HuH-7.5 (cell line): ENCODE measurements at places on chromosomes 12 and 14.

GRCh38 chr12:116707751-116708150 is 30.1 kb downstream of the SPRING1 start:
- DNase-seq, result no peak

DNA sequence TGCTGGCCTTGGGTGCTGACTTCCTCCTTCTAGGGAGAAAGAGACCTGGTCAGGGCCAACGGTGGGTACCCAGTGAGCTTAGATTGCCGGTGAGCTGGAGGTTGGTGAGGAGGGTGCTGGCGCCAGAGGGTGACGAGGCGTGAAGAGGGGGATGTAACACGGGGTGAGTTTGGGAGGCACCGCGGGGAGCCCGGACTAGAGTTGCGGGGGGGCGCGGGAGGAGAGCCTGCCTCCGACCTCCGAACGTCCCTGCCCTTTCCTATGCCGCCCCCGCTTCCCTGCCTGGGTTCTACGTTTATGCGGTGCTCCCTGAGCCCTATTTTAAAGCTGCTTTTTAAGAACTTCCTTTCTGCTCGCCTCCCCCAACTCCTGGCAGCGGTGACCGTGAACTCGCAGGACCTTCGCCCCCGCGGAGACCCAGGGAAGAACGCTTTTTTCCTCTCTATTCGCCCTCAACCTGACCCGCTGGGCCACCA is 18.6 kb downstream of the OR6S1 start:
- no peak for DNase-seq

DNA sequence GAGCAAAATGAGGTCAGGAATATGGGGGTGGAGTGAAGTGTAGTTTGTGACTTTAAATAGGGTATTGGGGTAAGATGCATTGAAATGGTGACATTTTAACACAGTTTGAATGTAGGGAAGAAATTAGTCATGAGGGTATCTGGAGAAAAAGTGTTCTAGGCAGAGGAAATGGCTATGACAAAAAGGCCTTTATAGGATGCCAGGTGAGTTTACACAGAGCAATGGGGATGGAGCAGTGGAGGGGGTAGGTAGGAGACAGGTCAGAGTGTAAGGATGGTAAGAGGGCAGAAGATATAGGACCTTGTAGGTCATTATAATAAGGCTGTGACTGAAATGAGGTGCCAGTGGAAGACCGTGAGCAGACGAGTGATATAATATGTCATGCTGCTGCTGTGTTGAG is 30.4 kb downstream of the HEATR5A start:
- DNase-seq, result no peak

GRCh38 chr14:96189281-96189711 is 15.3 kb upstream of the BDKRB2 start:
- DNase-seq, result no peak

GRCh38 chr14:69354383-69355153 is 43.5 kb downstream of the ERH start:
- no peak for DNase-seq

DNA sequence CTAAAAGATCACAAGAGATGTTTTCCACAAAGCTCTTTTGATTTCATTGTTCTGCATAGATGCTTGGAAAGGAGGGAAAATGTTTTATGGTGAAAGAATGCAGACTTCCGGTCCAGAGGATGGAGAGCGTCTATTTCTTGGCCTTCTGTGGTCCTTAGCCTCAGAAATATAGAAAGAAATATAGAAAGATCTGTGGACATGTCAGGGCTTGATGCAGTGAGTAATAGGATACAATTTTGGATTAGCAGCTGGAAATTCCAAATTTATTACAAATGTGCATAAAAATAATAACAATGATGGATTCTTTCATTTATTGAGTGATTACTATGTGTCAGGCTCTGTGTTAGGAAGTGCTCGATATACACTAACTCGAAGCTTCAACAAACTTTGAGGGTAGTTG is 20.2 kb downstream of the AKAP6 start:
- DNase-seq, result no peak

GRCh38 chr12:91388573-91388972 is 206.0 kb upstream of the DCN start:
- no peak for DNase-seq

GRCh38 chr14:100022772-100023451 is 42.3 kb upstream of the EVL start:
- DNase-seq, result no peak

- DNase-seq, result no peak
These were observed 43.1 kb upstream of the GTF2A1 start for GRCh38 chr14:81263777-81264410.

DNA sequence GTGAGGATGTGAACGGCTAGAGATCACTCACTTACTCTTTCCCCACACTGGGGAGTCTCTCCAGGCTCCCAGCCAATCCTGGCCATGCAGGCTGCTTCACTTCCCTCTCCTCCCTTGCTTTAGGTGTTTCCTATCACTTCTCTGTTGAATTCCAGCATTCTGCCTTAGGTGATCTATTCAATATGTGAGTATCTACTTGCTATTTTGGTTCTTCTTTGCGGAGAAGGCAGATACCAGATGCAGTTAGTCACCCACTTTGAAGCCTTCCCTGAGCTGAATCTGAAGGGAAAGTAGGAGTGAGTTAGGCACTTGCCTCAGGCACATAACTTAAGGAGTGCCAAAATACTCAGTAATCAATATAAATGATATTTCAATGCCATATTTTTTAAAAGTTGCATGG is 36.0 kb upstream of the FAR2 start:
- DNase-seq, result no peak

DNA sequence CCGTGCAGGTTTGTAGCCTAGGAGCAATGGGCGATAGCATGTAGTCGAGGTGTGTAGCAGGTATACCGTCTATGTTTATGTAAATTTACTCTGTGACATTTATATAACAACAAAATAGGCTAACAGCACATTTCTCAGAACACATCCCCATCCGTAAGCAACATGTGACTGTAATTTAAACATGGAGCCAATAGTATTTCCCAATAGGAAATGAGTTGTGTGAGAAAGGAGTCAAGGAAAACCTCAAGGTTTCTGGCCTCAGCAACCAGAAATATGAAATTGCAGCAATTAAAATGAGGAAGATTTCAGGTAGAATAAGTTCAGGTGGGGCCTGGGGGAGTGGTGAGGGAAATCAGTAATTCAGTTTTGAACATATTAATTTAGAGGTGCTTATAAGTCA is 136.0 kb downstream of the MSRB3 start:
- DNase-seq, result no peak

GRCh38 chr14:51295646-51296263 is 55.7 kb downstream of the TMX1 start:
- no peak for DNase-seq

DNA sequence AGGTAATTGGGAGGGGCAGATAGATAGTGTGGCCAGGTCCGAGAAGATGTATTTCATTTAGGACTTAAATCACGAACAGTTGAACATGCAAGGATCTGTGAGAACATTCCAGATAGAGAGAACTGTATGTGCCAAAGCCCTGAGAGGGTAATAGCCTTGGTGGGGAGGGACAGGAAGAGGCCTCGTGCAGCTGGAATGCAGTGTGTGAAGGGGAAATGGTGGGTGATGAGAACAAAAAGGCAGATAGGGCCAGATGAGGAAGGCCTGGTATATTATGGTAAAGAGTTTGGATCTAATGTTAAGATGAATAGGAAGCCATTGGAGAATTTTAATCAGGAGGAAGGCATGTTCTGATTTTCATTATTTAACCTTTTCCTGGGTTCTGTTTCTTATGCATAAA is 136.3 kb downstream of the TPH2 start:
- DNase-seq, result no peak

- DNase-seq, result no peak
These were observed 26.2 kb downstream of the PRKAB1 start for GRCh38 chr12:119694111-119694510.

DNA sequence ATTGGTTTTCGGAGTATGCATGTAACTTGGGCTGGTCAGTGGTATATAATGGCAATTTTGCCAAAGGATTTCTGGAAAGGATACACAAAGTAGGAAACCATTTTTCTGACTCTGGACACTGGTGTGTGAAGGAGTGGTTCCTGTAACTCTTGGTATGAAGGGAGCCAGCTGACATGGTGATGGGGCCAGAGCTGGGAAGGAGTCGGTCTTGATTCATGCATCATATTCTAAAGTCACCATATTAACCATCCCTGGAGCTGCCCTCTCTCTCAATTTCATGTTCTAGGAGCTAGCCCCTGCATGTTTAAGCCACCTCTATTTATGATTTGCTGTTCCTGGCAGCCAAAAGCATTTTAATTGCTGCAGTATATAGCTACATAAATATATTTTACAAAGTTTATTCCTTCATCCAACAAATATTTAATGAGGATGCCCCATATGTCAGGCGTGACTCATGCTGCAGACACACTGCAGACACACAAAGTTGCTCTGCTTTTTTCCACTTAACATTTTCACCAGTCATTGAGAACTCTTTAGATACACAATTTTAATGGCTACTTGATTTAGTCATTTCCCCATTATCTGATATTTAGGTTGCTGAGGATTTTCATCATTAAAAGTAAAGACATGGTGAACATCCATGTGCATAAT is 78.7 kb upstream of the PSMC1 start:
- no peak for DNase-seq

GRCh38 chr12:121894633-121895032 is 6.0 kb downstream of the PSMD9 start:
- DNase-seq, result no peak

DNA sequence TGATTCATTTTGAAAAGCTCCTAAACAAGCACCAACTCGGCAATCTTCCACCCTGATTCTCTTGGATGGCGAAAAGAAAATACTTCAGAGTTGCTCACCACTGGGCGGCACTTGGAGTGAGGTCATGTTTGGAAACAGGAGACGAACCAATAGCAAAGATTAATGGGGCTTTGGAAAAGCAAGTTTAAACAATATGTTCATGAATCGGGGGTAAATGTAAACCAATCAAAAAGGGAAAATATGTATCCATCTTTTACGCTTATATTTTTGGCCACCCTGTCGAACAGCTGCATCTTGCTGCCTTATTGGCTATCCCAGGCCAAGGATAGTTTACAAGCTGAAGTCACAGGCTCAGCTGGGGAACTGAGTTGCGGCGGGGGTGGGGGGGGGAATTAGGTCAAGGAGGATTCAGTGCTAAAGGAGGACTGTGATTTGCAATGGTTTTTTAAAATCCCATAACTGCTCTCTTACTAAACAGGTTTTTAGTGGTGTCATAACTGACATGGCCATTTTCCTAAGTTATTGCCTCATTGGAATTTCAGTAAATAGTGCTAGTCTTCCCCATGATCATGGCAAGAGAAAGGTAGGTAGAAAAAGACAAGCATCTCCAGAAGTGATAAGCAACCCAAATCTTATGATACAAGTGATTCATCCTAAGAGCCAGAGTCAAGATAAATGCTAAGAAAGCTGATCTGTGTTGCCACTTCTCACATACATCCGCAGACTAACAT is 210.6 kb downstream of the PHLDA1 start:
- DNase-seq, result no peak

- DNase-seq, result no peak
These were observed 42.6 kb downstream of the A2M start for GRCh38 chr12:9073076-9073475.

DNA sequence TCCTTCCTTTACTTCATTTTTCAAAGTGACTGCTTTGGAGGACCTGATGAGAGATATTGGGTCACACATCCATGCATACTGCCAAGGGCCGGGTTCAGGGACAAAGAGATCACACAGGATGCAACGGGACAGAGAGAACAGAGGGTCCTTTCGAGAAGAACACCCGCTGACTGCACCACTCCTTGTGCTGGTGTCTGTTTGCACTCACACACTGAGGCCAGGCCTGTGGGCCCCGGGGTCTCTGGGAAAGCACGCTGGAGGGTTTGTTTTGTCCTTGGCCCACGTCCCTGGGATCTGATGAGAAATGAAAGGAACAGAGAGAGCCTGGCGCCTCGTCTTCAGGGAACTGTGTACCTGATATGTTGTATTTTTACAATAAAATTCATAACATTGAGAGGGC is 42.2 kb downstream of the PAH start:
- DNase-seq, result no peak

DNA sequence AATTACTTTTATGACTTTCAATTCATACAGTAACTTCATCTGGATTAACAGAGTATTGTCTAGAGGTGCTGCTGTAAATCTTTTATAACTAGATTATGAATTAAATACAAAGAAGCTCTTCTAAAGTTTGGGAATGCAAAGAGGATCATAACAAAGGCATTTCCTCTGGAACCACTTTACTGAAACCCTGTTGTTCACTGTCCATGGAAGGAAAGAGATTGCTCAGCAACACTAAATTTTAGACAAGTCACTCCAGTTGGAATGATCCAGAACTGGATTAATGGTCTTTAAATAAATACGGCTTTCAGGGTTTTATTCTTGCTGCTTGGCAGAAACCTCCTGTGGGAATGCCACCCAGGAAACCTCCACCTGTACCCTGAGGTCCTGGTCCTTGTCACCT is 250.6 kb downstream of the KSR2 start:
- no peak for DNase-seq

DNA sequence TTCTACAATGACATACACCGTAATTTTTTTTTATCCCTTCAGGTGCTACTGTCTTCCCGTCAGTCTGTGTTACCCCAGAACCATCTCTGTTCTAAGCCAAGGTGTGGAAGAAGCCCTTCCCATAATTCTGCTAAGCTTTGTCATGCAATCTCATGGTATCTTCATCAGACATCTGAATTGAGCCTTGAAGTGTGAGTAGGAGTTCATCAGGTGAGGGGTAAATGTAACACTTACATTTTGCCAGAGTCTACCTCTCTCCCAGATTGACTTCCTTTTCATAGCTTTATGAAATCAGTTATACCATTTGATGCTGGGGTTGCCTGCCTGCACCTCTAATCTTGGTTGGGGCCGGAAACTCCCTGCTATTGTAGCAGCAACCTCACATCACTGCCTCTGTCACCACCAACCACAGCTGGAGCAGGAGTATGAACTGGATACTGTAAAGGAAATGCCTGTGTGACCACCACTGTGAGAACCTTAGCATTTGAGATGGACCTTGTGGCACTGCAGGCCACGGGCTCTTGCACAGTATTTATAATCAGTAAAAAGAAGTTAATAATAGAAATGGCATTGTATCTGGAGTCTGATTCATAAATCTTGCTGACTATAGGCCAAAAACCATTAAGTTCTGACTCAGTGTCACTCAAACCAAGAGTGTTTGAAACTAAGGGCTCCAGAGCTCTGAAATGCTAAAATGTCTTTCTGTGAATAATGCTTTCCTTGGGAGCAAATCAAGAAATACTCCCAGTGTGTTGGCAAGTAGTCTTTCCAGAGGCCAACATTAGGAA is 58.7 kb upstream of the STK38L start:
- DNase-seq, result no peak

DNA sequence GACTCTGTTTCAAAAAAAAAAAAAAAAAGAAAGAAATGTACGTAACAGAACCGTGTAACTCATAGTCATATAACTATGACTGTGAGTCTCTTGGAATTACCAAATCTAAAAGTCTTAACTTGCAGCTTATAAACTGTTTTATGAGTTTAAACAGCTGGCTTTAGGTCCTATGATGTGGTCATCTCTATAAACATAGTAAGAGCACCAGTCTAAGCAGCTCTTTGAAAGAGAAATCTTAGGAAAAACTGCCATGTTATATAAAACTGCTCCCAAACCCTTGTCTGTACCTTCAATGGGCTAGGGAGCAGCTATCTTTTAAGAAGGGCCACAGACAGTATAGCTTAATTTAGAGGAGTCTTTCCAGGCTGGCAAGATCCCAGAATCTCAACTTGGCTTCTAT is 115.5 kb upstream of the AEBP2 start:
- no peak for DNase-seq
